ENCODE measurements at places on chromosomes 4 and X.

DNA sequence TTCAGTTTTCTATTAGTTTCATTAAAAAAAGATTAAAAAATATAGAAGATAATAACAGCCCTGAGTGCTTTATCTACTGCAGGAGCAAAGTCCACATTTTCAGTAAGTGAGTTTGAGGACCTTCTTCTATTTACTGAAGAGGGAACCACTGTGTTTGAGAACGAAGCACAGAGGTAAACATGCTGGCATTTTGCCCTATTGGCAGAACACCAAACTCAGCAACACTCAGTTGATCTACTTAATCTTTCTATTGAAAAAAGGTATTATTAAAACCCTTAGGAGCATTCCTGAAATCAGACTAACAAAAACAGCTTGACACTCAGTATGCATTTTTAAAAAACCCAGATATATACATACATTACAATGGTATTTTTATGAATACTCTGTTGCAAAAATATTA is 1496.7 kb downstream of the TECRL start:
- DNase-seq = no peak

GRCh38 chrX:23844502-23845138 is 61.6 kb downstream of the SAT1 start:
- no peak for DNase-seq

DNA sequence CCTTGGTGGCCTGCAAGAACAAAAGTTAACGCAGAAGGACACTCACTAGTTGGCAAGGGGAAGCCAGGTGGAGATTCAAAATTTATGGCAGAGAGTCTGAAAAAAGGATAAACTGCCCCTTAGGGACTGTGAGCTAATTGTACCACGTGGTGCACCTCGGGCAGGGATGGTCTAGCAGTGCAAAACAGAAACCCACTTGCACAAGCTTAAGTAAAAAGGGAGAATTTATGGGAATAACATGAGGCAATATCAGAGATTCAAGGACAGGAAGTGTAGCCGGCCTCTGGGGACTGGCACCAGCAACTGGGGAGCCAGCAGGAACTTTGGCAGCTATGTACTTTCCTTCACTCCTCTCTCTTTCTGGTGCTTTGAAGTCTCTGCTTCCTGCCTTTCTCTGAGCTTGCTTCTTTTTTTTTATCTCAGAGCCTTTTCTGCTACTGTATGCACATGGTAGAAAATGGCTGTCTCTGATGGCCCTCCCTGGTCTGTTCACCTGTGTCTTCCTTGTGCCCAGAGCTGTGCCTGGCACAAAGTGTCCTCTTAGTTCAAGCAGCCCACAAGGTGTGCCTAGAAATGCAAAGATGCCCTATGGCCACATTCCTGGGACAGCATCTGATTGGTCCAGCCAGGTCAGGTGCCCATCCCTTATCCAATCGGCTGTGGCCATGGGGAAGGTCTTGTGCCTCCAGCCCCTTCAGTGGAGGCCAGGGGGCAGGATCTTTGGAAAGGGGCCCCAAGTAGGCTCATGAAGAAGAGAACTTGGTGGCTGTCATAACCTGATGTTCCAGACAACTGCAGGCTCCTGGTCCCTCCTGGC is 114.8 kb upstream of the ATP6AP2 start:
- DNase-seq = no peak

GRCh38 chr4:10691651-10692050 is 7.1 kb upstream of the CLNK start:
- no peak for DNase-seq

GRCh38 chrX:24190500-24191156 is 41.1 kb downstream of the ZFX start:
- no peak for DNase-seq

DNA sequence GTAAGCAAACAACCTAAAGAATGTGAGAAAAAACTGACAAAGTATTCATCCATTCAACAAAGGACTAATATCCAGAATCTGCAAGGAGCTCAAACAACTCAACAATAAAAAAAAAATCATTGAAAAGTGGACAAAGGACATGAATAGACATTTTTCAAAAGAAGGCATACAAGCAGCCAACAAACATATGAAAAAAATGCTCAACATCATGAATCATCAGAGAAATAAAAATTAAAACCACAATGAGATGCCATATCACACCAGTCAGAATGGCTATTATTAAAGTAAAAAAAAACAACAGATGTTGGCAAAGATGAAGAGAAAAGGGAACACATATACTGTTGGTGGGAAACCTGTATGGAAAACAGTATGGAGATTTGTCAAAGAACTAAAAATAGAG is 120.7 kb upstream of the ADGRL3 start:
- DNase-seq = no peak

GRCh38 chr4:7800410-7800809 is 139.3 kb downstream of the AFAP1 start:
- DNase-seq = no peak

GRCh38 chrX:71910643-71910985 is at the start of gene NHSL2:
TSS of gene NHSL2 (plus strand) at chrX:71910845.
- peak; percentile 19 for DNase-seq

DNA sequence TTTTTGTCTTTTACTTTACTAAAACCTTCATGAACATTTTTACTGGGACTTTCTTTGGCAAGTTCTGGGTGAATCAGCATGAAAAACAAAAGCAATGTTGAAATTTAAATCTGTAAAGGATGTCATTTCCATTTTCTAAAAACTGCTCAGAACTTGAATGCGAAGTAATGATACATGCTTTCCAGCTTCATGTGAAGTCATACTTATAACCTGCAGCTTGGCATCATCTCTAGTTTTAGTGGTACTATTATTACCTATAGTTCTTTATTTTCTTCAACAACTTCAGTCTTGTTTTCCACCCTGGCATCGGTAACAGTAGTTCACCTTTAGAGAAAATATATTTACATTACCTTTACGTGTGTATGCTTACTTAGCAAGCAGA is 421.4 kb upstream of the DIPK2B start:
- no peak for DNase-seq

DNA sequence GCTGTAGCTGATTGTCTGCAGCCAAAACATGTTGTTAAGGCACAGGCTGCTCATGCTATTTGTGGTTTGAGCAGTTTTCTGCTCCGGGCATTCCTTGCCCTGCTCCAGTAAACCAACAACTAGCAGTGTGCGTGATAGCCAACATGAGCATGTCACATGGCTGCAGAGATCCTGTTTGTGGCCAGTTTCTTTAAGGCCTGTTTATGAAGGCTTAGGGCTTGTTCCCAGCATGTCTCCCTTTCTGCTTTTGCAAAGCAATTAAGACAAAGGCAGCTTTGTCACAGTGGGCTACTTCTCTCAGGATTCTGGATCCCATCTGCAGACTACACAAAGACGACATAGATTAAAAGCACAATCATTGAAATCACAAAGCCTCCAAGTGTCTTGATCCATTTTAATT is 160.5 kb downstream of the ZNF518B start:
- DNase-seq = no peak

DNA sequence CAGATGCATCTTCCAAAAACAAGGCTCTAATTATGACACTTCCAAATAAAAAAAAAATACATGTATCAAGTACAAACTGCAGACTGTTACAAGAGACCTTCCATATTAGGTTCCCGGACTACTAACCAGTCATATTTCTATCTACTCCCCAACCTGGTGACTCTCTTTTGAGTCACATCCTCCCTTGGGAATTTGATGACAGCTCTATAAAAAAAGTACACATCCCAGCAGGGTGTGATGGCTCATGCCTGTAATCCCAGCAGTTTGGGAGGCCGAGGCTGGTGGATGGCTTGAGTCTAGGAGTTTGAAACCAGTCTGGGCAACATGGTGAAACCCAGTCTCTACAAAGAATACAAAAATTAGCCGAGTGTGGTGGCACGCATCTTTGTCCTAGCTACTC is 14.9 kb downstream of the RPGR start:
- no peak for DNase-seq

DNA sequence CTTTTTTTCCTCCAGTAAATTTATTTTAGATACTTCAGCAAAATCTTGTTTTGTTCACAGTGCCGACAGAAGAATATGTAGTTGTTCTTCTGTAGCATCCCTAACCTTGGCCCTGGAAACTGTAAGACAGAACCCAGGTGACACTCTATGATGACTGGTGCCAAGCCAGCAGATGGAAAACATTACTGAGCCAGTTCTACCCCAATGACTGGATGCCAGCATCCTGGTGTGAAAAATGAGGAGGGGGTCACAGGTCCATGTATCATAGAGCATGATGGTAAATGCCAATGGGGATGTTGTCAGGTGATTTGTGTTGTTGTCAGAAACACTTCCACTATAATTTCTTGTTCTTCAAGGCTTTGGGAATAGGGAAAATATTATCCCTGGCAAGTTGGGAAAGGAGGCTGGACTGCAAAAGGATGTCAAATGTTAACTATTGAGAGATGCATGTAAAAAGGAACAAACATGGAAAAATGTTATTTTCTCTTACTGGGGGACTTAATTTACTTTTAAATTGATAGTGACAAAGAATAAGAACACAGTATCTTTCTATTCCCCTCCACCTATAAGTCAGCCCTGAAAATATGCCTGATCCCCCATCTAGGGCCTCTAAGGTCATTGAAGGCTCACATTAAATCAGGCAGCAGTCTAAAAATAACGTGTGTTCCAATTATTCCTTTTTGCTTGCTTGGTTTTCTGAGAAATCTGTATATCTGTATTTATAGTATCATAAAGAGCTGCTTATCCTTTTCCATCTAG is 159.8 kb downstream of the RASL11B start:
- no peak for DNase-seq

DNA sequence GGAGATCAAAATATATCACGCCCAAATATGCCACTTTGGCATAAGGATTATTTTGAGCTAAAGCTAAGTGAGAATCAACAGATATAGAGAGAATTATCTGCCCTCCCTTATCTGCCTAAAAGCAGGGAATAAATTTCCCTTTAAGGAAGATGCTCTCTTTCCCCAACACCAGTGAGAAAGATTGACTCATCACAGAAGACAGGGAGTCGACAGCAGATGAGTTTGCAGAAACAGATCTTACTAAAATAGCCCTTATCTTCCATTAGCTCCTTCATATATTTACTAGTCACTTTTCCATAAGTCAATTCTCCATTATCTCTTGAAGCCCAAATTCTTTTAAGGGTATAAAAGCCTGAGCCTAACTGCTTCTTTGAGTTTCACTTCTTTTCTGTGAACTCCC is 156.6 kb downstream of the CAMK2D start:
- DNase-seq = no peak

DNA sequence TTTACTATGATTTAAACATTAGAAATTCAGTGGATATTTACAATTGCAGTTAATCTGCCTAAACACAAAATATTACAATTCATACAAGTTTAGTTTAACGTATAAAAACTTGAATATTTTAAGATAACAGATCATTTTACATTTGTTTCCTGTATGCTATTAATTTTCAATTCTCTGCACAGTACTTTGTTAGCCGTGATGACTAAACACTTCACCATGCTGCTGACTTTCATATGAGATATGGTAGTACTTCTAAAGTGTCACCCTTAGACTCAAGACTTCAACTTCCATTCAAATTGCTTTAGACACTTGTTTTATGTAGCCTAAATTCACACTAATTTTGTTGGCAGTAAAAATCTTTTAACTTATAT is 1646.4 kb upstream of the ADGRL3 start:
- DNase-seq = no peak

DNA sequence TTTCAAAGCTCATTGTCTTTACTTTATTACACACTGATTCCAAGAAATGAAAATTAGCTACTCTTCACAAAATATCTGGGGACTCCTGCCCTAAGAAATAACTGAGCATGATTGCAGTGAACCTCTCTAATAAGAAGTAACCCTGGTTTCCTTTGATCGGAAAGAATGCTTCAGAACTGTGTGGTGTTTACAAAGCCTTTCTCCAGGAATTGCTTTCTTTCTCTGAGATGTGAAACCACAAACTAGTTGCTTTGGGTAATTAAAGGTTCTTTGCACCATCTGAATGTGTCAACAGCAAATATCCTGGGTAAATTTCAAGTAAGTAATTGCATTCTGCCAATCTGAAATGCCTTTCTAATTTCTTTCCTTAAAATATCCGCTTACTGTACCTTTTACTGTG is 292.9 kb upstream of the SLIT2 start:
- no peak for DNase-seq

GRCh38 chrX:65136424-65136823 is 160.2 kb upstream of the ZC4H2 start:
- DNase-seq = no peak

GRCh38 chr4:56728512-56728911 is 47.4 kb upstream of the HOPX start:
- no peak for DNase-seq

DNA sequence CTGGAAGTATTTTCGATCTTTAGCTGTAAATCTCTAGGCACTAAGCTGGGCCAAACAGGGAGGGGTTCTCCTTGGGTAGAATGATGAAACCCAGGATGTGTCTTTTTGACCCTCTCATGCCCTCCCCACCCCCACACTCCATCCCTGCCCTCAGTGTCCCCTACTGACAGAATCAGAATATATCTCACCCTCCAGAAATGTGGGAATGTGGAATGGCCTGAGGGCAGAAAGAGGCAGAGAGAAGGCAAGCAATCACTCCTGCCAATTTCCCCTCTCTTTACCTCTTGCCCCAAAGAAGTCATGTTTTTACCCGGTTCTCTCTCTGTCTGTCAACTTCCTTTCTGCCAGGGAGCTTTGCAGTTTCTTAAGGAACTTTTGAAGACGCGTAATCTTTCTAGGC is 34.4 kb downstream of the RAP2C start:
- DNase-seq = no peak

GRCh38 chr4:186537843-186538521 is 17.4 kb downstream of the MTNR1A start:
- DNase-seq = no peak

Measured in stimulated activated naive CD8-positive, alpha-beta T cell treated with anti-CD3 and anti-CD28 coated beads, Interleukin-15, Interleukin-2, amounts not matched to agents 100 U/mL and 50 U/mL, for 24 hours (primary cell).